ENCODE measurements at places on chromosomes 11 and 22.

GRCh38 chr22:32967386-32968101, 90.6 kb downstream of the SYN3 start:
- no peak for DNase-seq

- no peak for DNase-seq
These were observed 7.0 kb downstream of the MMP10 start for GRCh38 chr11:102773386-102773785.

GRCh38 chr11:82843057-82843795, 57.0 kb downstream of the PRCP start:
- no peak for DNase-seq

DNA sequence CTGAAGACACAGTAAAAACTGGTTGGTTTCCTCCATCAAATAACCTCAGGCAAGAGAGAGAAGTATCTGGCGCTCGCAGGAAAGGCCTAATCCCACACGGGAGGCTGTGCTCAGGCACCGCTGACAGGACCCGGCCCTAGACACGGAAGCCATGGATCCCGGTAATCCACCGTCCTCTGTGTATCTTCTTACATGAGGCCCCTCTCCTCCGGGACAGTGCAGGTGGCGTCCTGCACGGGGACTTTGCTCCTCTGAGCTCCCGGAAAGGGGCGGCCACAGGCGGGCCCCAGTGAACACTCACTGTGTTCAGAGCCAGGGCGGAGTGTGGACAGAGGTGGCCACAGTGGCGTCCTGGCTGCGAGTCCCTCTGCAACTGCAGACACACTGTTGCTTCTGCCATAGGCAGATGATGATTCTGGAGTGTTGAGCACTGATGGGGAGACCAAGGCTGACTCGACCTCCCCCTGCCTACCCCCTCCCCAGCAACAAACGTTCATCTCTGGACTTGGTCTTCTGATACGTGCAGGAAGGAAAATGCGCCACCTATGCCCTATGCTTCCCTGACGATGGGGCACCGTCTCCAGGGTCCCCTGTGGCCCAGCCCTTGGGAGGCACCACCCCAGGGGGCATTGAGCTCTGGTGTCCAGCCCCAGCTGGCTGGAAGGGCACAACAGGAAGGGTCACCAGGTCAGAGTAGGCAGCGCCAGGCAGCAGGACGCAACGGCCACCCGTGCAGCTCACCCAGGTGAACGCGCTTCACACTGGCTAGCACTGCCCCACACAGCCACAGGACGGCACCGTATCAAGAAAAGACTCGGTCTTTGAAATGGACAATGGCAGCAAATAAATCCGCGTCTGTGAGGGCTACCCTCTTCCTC, 95.7 kb downstream of the TRMU start:
- DNase-seq: no peak

- no peak for DNase-seq
These were observed 145.4 kb downstream of the NECTIN1 start for GRCh38 chr11:119583585-119583984.

DNA sequence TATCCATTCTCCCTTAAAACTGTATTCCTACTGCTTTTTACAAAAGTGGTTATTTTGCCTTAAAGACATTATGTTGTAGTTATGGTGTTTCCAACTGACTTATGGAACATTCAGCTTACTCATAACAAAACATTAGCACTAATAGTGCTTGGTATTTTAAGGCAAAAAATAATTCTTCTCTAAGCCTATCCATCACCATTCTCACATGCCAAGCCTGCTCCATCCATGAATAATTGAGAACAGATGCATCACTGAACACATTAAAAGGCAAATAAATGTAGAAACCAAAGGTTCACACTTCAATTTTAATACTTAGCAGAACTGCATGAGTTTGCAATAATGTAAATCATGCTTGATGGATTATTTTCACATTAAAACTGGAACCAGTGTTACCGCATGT, 42.3 kb upstream of the DDI1 start:
- DNase-seq: no peak

GRCh38 chr22:32353292-32353691, 4.4 kb upstream of the RFPL3 start:
- DNase-seq: no peak

- peak; percentile 47 for DNase-seq
These were observed 18.2 kb downstream of the IFT27 start for GRCh38 chr22:36757668-36758211.

DNA sequence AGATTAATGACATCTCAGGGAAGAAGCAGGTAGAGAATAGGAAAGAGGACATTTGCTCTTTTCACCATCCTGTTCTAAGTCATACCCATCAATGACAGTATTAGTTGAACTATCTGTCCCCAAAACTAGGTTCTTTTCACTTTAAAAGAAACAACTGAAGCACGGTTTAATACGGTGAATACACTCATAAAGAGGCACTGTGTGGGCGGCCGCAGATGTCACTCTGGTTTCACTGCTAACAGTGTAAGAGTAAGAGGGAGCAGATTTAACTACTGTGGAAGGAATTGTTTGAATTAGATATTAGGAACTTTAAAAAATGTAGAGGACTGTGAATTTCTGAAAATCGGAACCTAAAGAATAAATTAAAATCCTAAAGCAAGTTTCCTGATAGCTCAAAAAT, 49.5 kb downstream of the VSIG10L2 start:
- no peak for DNase-seq

DNA sequence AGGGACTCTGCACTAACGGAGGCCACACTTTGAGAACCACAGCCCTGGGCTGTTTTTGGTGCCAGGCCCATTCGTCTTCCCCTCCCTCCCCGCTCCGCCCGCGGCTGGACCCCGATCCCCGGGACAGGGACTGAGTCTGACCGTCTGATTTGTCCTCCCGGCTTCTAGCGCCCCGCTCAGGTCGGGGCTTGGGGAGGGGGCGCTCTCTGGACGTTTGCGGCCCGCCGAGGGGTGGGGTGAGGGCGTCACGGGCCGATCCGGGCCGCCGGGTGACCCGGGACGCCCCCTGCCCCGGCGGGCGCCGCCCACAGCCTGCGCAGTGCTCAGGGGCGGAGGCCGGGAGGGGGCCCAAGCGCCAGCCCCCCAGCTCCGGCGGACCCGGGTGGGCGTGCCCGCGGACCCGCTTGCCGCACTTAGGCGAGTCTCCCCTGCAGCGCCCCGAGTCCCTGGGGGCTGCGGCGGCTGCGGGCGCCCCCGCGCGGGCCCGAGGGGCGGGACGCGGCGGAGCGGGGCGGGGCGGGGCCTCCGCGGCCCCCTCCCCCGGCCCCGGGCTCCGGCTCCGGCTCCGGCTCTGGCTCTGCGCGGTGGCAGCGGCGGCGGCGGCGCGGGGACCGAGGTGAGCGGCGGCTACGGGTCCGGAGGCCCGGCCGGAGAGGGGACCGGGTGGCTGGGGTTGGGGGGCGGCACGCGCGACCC, 33.7 kb upstream of the PRR5 start:
- DNase-seq: no peak

DNA sequence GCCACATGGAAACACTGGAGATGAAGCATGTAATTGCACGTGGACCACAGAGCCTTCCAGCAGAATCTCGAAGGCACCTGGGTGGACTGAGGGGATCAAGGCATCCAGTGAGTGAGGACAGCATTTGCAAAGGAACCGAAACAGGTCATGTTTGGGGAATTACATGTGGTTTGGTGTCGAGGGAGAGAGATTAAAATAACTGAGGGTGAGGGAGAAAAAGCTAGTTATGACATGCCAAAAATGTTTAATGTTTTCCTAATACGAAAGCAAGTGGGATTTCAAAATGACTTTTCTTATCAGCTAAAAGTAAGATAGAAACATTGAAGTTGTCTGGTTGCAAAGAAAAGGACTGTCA, 157.1 kb downstream of the BLID start:
- no peak for DNase-seq

DNA sequence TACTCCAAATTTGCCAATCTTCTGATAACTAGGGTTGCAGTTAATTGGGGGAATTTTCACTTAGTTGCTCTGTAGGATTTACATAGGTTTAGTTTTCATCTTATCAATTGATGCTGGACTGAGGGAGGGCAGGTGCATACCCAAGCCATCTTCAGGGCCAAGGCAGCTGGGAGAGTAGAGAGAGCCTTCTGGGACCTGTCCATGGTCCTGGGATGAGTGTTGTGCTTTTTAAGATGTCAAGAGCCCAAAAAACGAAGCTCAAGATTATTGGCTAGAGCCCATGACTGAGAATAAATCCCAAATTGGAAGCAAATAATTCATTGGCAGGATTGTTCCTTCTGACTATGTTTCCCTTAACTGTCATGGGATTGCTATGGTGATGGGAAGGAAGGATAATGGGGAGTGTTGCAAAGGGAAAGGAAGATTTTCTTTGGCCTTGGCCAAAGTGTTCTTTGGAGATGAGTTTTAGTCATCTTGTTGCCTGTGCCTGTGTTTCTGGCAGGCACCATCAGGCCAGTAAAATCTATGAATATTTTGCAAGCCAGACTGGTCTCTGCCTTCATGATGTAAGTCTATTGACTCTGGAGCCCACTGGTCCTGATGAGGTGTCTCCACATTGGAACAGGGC, 4.5 kb downstream of the SLC22A6 start:
- no peak for DNase-seq

DNA sequence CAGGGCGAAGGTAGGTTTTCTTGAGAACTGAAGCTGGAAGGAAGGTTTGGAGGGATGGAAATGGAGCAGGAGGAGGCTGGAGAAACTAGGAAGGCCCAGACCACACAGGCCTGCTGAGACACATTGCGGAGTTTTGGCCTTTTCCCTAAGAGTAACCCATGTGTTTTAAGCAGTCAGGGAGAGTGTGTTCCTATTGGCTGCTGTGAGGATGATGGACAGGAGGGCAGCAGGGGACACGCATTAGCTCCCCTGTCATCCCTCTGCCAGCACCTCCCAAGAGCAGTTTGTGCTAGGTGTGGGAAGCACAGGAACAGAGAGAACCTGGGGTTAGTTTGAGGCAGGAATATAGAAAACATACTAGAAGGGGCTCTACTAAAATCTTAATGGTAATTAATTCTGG, 842.1 kb downstream of the TBC1D22A start:
- no peak for DNase-seq

GRCh38 chr22:36564422-36565158, 35.6 kb upstream of the EIF3D start:
- DNase-seq: no peak

GRCh38 chr11:66126808-66127555, 56.9 kb downstream of the PACS1 start:
- no peak for DNase-seq

DNA sequence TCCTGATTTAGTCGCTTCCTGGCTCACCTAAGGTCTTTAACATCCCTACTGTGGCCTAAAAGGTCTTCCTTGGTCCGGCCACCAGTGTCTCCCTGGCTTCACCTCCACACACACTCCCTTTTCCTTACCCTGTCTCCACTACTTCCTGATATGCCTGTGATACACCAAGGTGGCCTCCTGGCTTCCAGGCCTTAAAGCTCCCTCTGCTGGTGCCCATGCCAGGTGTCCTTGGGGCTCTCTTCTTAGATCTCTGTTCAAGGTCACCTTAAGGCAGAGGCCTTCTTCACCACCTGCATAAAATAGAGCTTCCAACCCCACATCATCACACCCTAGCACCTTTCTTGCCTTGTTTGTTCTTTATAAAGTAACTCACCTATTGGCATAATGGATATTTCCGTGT, 787.7 kb downstream of the NTM start:
- peak; percentile 35 for DNase-seq

- no peak for DNase-seq
These were observed 91.8 kb upstream of the RAB1B start for GRCh38 chr11:66176650-66177049.

GRCh38 chr11:123148965-123149364, 46.1 kb downstream of the CLMP start:
- DNase-seq: no peak

GRCh38 chr11:70466596-70466995, 68.3 kb downstream of the CTTN start:
- DNase-seq: no peak

DNA sequence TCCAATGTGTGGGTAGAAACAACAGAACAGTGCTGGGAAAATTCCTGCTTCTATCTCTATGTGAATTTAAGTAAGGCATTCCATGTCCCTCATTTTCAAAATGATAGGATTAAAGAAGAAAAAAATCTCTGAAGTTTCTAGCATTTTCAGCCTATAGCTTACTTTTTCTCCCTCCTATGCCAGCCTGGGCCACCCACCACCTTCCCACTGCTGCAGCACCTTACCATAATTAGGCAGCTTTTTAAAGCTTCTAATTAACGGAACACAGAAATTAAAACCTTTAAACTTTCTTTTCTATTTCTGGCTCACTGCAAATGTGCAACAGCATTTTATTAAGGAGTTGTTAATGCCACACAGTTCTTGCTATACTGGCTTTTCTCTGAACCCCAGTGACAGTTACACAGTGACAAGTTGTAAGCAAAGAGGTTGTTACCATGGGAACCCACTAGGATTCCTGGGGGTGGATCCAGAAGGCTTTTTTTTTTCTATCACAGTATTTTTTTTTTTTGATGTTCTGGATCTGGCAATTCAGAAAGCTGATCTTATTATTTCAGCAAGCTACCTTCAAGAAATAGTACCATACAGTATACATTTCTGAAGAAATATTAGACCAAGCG, 20.2 kb downstream of the CELF1 start:
- DNase-seq: no peak

DNA sequence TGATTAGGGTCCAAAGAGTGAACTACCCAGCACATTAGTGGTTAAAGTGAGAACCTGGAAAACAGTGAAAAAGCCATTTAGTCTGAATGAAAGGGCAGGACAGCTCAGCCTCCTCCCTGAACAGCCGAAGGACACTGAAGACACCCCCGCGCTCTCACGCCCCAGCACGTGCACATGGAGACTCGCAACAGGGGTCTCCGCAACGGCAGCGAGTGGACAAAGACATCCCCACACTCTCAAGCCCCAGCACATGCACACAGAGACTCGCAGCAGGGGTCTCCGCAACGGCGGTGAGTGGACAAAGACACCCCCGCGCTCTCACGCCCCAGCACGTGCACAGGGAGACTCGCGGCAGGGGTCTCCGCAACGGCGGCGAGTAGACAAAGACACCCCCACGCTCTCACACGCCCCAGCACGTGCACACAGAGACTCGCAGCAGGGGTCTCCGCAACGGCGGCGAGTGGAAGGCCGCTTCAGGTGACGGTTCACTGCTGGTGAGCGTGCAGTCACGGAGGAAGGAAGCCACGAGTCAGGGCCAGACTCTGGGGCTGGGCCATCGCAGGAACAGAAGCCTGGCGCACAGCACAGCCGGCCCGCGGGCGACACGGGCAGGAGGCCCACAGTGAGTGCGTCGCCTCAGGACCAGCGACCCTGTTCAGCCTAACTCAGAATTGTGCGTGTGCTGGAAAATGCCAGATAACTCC, 43.6 kb downstream of the BRD1 start:
- DNase-seq: no peak

- peak; percentile 79 for DNase-seq
These were observed 2.0 kb downstream of the CREB3L1 start for GRCh38 chr11:46279126-46280099.

DNA sequence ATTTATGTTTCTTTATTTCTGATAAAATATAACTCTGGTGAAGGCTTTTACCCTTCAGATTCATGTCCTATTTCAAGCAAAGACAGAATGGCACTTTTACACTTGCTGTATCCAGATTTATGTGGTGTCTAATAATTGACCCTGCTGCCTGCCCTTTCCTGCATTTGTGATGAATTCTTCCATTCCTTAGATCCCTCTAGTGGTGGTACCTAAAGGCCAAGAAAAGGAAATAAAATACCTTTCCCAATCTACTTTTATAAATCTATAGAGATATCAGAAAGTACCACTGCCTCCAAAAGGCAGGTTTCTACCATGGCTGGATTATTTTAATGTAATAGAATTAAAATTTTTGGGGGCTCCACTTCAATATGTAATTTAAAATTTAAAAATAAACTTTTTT, 34.2 kb downstream of the CCDC81 start:
- peak; percentile 13 for DNase-seq

Measured in HCEC 1CT (cell line).